ENCODE measurements at places on chromosomes 11 and 22.

- peak; percentile 49 for DNase-seq
These were observed 25.0 kb upstream of the SLC5A1 start for GRCh38 chr22:32018056-32018455.

- DNase-seq, result no peak
These were observed 2.7 kb downstream of the CADM1 start for GRCh38 chr11:115501502-115501892.

DNA sequence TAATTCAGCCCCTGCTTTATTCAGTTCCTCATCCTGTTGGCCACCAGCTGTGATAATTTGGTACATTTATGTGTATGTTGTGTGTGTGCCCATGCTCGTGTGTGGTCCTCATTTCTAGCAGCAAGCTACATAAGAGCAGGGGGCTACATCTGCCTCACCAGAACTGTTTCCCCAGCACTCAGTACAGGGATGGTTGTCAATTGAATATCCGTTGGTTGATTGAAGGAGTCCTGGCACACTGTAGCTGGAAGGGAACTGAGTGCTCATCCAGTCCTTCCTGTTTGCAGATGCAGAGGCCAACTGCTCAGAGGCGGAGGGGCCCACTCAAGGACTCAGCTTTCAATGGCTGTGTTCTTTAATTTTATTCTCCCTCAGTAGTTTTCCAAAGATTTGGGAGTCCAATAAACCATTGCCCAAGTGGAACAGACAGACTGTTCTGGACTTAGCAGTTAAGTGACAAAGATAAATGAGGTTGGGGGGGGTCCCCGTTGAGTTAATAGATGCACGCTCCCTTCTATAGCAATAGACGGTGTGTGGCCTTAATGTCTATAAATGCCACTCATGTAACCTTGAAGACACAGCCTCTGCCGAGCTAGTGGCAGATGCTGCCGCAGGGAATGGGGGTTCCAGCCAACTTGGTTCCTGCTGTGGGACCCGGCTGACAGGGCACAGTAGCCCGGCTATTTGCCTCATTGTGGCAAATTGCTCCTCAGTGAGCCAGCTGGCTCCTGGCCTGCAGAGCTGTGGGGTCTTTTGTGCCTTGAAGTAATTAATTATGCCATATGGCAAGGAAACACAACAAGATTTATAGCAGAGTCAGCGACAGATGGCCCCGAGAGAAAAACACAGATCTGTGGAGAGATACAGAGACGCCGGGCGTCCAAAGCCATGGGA lies 71.4 kb upstream of the GRK3 start:
- DNase-seq, result no peak

- no peak for DNase-seq
These were observed 10.4 kb upstream of the AHNAK start for GRCh38 chr11:62556875-62557631.

DNA sequence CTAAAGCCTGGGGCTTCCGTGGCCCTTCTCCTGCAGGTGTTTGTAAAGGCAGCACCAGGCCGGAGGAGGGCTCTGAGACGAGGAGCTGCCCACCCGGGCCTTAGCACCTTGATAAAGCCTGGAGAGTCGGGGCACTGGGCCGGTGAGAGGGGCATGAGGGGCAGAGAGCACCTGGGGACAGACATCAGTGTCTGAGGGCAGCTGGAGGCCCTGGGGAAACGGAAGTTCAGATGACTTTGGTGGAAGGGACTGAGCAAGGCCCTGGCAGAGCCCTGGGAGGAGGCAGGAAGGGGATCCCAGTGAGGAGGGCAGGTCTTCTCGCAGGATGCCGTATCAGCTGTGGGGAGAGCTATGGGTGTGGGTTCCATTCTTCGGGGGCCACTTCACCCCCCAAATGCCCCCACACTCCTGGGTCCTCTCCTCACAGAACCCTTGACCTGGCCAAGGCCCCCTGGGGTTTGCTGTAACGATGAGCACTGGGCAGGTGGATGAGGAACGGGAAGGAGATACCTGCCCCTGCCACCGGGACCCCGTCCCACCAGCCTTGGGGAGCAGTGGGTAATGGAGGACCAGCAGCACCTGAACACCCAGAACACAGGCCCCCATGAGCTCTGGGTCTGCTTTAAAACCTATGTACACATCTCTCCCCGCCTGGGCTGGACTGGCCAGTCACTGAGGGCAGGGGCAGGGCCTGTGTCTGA lies 7.4 kb downstream of the C1QTNF6 start:
- no peak for DNase-seq

GRCh38 chr11:108121274-108122155 lies at the start of gene ACAT1:
TSS of gene ACAT1 (plus strand) at chr11:108121567. CDS start at chr11:108121607, 40 bp downstream.
- DNase-seq, result peak; percentile 95

DNA sequence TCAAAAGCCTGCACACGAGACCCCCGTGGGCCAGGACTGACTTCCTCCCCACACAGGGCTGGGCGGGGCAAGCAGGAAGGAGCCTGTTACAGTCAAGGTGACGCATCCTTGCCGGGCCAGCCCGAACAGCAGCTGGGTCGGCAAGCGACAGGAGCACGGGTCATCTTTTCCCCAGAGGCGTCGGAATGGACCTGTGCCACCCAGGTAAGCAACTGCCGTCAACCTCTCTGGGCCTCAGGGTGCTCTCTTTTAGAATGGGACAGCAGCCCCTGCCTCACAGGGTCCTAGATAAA lies at the start of gene CYTH4:
TSS of gene CYTH4 (plus strand) at position 124 of the 293 bp plus-strand sequence. CDS start at position 186, 62 bp downstream.
- DNase-seq, result no peak

GRCh38 chr22:33867118-33867866 lies 53.0 kb downstream of the LARGE1 start:
- peak; percentile 68 for DNase-seq

GRCh38 chr22:44550711-44551491 lies 52.9 kb upstream of the RTL6 start:
- DNase-seq, result peak; percentile 81

- DNase-seq, result peak; percentile 73
These were observed 63.2 kb downstream of the ALX4 start for GRCh38 chr11:44246726-44247125.

GRCh38 chr22:39466228-39467006 lies 9.6 kb downstream of the MGAT3 start:
- no peak for DNase-seq

DNA sequence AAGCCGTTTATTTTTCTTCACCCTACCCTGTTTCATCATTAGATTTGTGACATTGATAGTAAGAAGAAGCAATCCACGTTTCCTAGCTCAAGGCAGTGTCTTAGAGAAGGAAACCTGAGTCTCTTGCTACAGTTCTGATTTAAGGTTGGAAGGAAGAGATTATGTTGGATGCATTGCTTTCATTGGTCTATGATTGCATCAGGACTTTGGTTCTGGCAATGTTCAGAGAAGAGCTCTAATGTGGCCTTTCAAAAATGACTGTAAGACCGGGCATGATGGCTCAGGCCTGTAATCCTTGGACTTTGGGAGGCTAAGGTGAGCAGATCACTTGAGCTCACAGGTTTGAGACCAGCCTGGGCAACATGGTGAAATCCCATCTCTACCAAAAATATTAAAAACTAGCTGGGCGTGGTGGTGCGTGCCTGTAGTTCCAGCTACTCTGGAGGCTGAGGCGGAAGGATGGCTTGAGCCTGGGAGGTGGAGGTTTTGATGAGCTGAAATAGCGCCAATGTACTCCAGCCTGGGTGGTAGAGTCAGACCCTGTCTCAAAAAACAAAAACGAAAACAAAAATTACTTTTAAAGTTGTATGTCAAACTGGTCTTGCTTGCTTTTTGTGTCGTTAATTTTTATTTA lies 4.1 kb downstream of the NUCB2 start:
- DNase-seq, result no peak

DNA sequence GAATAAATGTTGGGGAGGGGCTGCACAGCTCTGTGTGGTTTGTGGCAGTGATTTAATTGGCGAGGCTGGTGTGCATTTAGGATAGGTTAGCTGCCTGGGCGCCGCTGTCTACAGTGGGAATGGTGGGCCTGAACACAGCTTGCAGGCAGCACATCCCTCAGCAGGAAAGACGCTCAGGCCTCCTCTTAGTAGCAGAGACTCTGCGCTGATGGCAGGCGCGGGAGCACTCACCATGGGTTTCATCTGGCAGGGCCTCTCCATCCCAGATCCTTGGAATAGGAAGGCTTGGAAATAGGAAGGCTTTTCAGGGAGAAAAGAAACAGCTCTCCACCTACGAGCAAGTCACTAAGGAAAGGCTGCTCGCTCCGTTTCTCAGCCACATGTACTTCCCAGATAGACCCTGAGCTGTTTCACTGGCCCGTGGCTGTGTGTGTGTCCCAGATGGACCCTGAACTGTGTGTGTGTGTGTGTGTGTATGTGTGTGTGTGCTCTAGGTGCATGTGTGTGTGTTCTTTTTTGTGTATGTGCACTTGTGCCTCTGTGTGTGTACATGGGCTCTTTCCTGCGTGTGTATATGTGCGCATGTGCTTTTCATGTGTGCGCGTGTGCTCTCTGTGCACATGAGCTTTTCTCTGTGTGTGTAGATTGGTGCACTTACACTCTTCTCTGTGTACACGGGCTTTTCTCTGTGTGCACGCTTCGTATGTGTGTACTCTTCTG lies 144.0 kb downstream of the TBC1D22A start:
- DNase-seq, result no peak

DNA sequence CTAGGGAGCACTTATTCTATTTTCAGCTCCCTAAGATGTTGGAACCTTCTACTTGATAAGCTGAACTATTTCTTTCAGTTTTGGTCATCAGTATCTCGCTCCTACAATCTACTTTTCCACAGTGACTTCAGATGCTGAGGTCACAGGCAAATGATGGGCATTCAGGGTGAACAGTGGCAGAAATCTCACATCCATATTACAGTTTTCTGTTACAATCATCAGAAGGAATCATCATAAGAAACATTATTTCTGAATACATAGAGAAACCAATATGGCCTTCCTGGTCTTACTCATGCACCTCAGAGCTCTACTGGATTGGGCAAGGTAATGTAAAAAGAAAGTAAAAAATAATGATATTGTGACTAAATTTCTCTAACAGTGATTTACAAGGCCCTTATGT lies 39.4 kb upstream of the DDI1 start:
- DNase-seq, result no peak

DNA sequence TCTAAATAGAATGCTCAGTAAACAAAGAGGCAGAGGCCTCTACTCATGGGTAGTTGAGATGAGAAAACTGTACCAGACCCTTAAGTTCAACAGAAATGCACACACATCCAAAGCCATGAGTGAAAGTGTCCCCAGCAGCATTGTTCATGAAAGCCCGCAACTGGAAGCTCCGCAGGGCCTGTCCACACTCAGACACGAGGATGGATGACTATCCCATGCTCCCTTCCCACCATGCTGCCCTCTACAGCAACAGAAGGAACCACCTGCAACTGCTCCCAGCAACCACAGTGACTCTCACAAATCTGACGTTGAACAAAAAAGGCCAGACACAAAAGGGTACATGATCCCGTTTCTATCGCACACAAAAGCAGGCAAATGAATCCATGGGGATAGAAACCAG lies 76.9 kb upstream of the ANO1 start:
- no peak for DNase-seq

DNA sequence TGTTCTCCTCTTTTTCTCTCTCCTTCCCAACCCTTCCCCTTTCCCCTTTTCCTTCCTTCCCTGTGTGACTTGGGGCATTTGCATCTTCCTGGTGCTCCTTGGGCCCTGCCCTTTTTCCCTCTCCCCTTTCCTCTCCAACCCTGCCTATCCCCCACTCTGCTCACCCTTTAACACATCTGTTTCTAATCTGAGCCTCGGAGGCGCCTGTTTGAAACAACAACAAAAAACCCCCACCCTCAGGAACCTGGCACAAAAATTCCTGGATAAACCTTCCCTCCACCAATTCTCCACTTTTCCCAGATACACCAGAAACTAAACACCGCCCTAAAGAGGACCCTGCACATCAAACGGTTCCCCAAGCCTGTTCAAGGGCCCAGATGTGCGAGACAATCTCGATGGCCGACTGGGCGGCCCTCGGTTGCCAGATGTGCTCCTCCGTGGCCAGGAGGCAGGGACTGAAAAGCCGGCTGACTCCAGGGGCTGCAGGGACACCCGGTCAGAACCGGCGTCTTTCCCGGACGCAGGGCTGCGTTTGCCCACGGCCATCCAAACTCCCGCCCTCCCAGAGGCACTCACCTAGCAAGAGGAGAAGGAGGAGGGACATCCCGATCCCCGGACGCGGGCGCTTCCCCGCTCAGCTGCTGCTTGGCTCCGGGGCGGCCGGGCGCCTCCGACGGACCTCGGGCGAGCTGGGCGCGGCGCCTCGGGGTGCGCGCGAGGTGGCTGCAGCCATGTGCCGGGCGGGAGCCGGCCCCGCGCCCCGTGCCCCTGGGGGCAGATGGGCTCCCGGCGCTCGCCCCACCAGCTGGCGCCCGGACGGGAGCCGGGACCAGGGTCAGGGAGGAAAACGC lies 486 bp downstream of the CLMP start:
- peak; percentile 49 for DNase-seq

DNA sequence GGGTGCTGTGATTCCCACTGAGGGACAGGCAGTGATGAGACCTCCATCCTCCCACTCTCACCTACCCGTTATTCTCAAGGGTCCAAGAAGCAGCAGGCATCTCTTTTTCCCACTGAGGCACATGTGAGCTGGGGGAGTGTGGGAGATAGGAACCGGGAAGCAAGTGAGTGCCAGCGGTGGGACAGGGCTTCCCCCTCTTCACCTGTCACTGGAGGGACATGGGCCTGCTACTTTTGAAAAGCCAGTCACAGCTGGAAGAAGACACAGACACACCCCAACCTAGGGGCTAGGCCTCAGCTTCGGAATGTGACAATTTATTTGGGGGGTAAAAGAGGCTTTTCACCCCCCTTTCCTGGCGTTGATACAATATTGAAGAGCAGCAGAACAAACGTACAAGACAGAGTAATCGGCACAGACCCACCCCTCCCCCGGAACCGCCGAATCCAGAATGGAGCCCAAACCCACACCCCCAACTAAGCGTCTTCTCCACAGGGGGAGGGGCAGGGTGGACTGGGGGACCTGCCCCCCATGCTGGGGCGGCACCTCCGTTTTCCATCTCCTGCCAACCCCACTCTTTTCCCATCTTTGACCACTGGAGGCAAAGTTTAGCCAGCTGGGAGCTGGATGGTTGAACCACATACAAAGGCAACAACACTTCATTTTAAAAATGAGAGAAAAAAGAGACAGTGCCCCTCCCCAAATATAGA lies 10.7 kb downstream of the CBX6 start:
- no peak for DNase-seq

DNA sequence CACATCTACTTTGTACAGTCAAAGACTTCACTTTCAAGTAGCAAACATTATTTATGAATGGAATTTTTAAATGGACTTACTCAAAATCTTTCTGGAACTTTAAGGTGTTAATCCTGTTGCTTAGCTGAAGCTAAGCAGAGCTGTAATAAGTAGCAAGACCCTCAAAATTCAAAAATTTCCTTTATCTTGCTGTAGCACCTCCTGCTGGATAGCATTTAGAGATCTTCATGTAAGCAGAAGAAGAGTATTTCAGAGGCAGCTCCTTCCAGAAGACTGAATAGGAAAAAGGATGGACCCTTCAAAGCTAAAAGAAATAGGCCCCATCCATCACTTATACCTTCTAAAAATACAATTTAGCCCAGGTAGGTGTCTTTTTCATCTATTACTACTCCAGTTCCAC lies 3.4 kb downstream of the PHF21A start:
- DNase-seq, result no peak

- DNase-seq, result peak; percentile 76
These were observed 59.7 kb downstream of the MYH9 start for GRCh38 chr22:36327922-36328551.

- no peak for DNase-seq
These were observed 2.6 kb upstream of the NLRP10 start for GRCh38 chr11:7967826-7968225.

GRCh38 chr11:8323161-8323935 lies 59.7 kb upstream of the LMO1 start:
- DNase-seq, result no peak

- DNase-seq, result peak; percentile 66
These were observed 2.0 kb downstream of the NAV2 start for GRCh38 chr11:19714387-19715363.

GRCh38 chr11:76337923-76338322 lies 43.0 kb downstream of the THAP12 start:
- DNase-seq, result no peak

All from myocyte (in vitro differentiated cells).